Cardiac septum (tissue), 1 donor: ENCODE measurements at places on chromosomes 5 and 9. TPM values are rescaled to one million over a fixed set of nuclear protein-coding genes. Genes with fewer than 3 reads are reported as not detected.
A peak's percentile ranks its signal among the peaks of the same experiment; 100 is the strongest.

DNA sequence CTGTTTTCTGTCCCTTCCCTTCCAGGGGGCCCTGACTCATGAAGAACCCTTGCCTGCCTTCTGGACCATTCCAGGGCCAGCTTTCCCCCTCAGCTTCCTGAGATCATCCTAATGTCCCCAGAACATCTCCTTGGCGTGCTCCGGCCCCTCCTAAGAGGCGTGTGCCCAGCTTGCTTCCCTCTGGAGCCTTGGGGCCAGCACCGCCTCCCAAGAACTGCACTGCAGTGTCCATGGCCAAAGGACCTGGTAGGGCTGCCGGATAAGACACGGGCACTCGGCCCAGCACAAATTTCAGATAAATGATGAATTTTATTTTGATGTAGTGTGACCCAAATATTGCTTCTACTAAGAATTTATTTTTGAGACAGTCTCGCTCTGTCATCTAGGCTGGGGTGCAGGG lies 20.7 kb upstream of the SLC12A7 start:
- DNase-seq = no peak

DNA sequence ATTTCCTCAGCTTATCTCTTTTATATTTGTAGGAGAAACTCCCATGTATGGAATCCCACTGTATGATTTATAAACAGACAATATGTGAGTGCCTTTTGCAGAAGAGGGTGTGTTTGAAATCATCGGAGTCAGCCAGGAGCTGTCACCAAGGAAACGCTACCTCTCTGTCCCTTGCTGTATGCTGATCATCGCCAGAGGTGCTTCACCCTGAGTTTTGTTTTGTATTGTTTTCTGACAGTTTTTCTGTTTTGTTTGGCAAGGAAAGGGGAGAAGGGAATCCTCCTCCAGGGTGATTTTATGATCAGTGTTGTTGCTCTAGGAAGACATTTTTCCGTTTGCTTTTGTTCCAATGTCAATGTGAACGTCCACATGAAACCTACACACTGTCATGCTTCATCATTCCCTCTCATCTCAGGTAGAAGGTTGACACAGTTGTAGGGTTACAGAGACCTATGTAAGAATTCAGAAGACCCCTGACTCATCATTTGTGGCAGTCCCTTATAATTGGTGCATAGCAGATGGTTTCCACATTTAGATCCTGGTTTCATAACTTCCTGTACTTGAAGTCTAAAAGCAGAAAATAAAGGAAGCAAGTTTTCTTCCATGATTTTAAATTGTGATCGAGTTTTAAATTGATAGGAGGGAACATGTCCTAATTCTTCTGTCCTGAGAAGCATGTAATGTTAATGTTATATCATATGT lies 18.0 kb upstream of the CTSL start:
- no peak for DNase-seq

GRCh38 chr5:172321593-172321992 lies 38.0 kb upstream of the UBTD2 start:
- DNase-seq = no peak

WDR38 gene
- total RNA-seq = not detected

- DNase-seq = no peak
Measured at GRCh38 chr9:130215341-130216119, 43.3 kb downstream of the NCS1 start.

PCDHB6 gene
- 0.57 TPM for total RNA-seq

C9orf153 gene
- total RNA-seq = not detected

DNA sequence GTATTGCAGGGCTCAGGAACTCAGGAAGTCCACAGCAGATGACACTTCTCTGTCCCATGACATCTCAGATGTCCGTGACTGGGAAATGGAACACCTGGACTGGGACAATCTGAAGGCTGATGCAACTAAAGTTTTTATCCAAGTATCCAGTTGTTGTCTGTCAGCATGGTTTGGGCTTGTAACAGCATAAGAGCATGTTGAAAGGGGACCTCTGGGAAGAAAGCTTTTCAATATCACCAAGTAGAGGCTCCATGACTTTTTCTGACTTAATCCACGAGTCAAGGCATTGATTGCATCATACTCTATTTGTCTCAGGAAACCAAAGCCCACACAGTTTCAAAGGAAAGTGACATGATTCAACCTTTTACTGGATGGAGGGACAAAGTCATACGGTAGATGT lies 807.7 kb downstream of the MTRR start:
- DNase-seq = no peak

- DNase-seq = no peak
Measured at GRCh38 chr9:125878164-125878631, 131.0 kb downstream of the PBX3 start.

PCDHAC1 gene
- total RNA-seq = 0.19 TPM

CCNI2 gene
- not detected for total RNA-seq

IQGAP2 gene
- total RNA-seq = 7.9 TPM

IL5 gene
- total RNA-seq = not detected

GRCh38 chr5:65157906-65158603 lies 323.7 kb downstream of the ADAMTS6 start:
- no peak for DNase-seq

GRM6 gene
- not detected for total RNA-seq

GABRA1 gene
- total RNA-seq = not detected

GRCh38 chr5:34627794-34628193 lies 28.3 kb upstream of the RAI14 start:
- DNase-seq = no peak

GRCh38 chr5:757931-758697 lies 26.4 kb downstream of the ZDHHC11B start:
- peak; percentile 82 for DNase-seq
